Stimulated activated CD8-positive, alpha-beta memory T cell treated with anti-CD3 and anti-CD28 coated beads, Interleukin-4, amount 100 ng/mL, for 1 hour (primary cell): ENCODE measurements at places on chromosomes 5 and 9.

- no peak for DNase-seq
These were observed 39.8 kb upstream of the NXNL2 start for GRCh38 chr9:88494983-88495721.

DNA sequence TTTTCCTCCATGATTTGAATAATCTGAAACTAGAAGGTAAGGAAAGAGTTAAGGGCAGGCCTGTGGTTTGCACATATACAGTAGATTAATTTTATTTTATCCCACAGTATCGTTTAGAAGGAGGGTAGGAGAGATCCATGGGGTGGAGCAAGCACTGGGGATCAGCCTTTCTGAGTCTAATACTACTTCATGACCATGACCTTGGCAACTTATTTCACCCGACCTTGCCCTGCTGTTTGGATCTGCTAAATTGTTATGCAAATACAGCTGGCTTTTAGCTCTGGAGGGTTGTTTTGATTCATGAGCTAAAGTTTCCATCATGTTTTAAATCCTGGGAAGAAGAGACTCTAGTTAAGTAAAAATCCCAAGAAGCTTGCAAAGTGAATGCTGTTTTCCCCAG, 864 bp upstream of the GRIN3A start:
- no peak for DNase-seq

DNA sequence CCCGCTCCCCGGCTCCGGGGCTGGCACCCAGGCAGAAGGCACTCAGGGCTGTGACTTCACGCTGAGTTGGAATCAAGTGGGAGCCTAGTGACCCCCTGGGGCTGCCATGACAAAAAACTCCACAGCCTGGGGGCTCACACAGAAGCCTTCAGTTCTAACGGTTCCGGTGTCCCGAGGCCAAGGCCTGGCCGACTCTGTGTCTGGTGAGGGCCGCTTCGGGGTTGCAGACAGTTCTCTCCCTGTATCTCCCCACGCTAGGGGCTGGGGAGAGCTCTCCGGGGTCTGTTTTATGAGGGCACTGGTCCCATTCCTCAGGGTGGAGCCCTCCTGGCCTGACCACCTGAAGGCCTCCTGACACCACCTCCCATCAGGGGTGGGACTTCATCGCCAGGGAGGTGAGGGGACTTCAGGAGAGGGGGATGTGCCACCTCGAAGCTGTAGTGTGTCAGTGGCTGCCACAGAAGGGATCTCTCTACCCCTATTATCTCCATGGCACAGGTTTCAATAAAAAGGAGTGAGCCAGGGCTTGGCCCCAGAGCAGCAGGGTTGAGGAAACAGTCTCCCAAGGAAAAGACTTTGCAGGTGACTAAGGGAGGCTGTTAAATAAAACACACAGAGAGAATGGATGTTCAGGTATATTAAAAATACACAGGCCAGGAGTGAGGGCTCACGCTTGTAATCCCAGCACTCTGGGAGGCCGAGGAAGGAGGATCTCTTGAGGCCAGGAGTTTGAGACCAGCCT, 1.5 kb upstream of the SLC6A3 start:
- no peak for DNase-seq

GRCh38 chr9:4553951-4554381, 63.7 kb downstream of the SLC1A1 start:
- no peak for DNase-seq
